ENCODE measurements at places on chromosomes 5 and 9.

- peak; percentile 53 for DNase-seq
Observed at GRCh38 chr5:112276991-112277390, 142.1 kb downstream of the EPB41L4A start.

- no peak for DNase-seq
Observed at GRCh38 chr5:113119246-113119924, 142.8 kb downstream of the DCP2 start.

- DNase-seq: no peak
Observed at GRCh38 chr9:69332067-69332685, 7.2 kb downstream of the ENTREP1 start.

GRCh38 chr9:4725706-4726442, 15.1 kb downstream of the AK3 start:
- DNase-seq: no peak

GRCh38 chr5:565782-566440, 41.7 kb upstream of the SLC9A3 start:
- DNase-seq: no peak

GRCh38 chr5:71972777-71973473, 134.3 kb upstream of the MAP1B start:
- DNase-seq: no peak

DNA sequence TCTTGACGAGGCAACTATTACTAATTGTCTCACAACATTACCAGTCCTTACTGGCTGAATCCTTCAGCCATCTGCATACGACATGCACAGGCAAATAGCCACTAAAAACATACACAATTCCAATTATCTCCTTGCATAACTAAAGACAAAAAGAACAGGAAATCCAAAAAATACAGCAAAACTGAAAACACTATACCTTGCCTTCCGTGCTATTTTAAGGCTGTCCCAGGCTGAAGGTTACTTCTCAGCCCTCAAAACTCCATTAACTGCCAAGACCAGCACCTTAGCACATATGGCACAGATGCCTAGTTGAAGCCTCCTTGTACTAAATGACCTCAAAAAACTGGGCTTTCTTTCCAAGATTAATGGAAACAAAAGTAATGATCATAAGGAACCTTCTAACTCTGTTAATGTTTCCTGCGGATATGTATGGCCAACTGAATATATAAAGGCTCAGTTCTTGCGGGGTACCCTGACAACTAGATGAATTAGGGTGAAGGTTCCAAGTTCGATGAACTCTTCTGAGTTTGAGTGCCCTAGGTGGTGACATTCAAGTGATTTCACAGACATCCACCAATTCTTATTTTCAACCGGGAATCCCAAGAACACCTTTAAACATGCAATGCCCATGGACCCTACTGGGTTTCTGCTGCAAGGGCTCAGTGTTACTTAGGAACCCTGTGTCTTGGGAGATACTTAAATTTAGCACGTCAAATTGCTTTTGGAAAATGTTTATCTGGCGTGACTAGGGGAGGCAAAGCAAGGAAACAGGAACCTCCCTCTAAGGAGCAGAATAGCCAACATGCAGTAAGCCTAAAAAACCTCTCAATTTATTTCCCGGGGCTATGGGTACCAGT, 455.3 kb downstream of the RAB3C start:
- no peak for DNase-seq

- DNase-seq: no peak
Observed at GRCh38 chr9:117121316-117121715, 293.5 kb downstream of the ASTN2 start.

DNA sequence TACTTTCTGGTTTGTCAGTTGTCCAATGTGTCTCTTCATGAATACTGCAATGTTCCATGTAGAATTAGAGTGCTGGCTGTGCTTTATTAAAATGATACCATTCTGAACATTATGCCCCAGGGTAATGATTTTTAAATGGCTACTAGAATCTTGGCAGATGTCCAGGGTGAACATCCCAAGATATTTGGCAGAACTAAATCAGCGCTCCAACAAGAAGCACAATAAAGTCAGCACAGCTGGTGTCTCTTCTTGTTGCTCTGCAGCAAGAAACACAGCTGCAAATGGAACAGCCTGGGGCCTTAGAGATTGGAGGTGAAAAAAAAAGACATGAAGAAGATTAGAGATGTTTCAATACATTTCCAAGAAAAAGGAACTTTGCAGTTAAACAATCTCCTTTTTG, 248.3 kb downstream of the CDH18 start:
- DNase-seq: peak; percentile 35

DNA sequence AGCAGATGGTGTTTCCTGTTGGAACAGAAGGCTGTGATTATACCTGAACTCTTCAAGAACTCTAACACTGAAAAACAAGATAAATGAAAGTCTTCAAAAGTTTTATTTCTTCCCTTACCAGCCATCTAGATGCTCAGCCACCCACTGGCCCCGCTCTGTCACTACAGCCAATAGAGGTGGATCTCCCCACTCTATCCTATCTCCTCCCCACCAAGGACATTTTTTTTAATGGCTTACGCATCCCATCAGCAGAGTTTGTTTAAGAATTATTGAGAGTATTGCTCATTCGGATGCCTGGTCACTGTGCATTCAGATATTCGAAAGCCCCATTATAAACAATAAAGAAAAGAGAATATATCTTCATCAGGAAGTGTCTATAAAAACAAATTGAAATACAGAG, 159.4 kb downstream of the RASEF start:
- DNase-seq: no peak

DNA sequence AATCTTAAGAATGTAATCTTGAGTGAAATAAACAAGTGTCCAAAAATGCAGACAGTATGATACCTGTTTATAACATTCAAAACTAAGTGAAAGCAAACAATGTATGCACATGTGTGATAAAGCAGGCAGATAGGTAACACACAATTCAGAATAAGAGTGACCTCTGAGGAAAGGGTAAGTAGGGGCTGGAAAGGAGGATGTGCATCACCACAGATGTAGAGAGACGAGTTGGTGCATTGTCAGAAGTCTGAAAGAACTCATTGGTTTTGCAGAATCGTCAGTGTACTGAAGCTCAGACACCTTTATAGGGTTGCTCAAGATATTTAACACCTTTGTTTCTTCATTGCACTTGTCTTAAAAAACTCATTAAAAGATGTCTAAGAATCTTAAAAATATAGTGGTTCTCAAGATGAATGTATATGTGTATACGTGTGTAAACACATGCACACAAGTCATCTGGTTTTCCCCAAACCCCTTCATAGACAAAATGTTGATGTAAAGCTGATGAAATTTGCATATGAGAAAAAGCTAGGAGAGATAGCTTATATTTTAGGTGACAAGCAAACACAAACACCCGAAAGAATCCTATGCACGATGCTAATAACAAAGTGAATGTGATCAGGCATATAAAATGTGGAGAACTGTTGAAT, 197.6 kb upstream of the MEF2C start:
- DNase-seq: no peak

DNA sequence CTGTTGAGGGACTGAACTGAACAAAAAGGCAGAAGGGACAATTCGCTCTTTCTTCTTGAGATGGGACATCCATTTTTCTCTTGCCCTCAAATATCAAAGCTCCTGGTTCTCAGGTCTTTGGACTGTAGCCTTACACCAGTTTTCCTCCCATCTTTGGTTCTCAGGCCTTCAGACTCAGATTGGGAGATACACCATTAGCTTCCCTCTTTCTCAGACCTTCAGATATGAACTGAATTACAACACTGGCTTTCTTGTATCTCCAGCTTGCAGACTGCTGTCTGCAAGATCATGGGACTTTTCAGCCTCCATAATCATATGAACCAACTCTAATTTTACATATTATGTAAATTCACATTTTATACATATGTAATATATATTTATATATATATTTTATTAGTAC, 12.6 kb upstream of the CCNG1 start:
- DNase-seq: no peak

DNA sequence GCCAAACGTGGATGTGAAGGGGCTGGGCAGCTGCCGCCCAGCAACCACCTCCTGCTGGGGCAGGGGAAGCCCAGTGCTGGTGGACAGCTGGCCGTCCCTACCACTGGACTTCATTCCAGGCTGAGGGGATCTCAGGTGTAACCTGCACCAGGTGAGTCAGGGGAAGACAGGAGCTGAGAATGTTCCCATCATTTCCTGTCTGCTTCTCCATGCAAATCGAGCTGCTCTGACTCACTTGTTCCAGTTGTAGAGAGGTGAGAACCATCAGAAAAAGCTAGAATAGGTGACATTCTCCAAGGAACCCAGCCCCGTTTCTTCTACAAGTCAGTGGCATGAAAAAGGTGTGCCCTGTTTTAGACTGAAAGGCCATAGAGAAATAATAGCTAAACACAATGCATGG, 21.8 kb upstream of the BARX1 start:
- no peak for DNase-seq

DNA sequence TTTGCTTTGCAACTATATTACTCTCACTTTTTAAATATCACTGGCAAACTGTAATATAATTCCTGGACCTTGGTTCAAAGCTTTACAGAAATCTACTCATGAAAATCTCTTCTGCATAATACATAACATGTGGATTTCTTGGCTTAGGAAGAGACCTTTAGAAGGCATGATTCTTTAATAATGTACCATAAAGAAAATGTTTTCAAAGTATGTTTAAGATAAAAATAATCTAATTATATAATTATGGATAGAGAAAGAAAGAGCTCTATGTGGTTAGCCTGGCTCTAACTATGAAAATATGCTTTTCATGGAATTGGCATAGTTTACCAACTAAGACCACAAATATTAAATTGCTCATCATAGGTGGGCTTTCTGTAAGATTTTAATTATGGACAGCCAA, 817.8 kb downstream of the TLE1 start:
- no peak for DNase-seq

- DNase-seq: no peak
Observed at GRCh38 chr9:91898451-91899218, 51.4 kb downstream of the ROR2 start.

DNA sequence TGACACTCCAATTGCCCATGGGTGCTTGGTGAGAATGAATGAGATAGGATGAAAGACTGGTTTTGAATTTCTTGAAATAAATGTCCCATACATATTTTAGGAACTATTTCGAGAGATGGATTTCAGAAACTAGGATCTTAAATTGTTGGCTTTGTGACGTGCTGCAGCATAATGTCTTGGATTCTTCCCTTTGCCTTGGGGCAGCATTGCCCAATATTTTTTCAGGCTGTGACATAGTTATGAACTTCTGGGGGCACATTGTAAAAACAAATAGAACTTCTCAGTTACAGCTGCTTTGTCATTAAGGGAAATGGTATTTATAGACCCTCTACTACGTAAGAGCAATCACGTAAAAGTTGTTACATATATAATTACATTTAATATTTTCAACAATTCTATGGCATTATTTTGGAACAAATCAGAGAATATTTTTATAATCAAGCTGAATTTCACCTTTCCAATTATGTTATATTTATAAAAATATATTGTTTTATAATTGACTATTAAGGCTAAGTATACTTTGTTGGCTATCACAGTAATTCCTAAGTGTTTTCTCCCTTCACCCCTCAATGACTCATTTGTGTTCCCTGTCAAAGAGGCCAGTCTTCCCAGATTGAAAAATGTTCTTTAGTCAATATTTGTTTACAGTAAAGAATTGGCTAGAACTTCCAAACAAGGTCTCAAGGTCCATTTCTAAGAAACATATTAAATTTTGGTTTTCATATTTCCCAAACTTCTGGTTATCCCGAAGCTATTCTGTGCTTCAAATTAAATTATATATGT, 1388.3 kb upstream of the ACO1 start:
- no peak for DNase-seq

- no peak for DNase-seq
Observed at GRCh38 chr5:65391591-65391990, 90.1 kb downstream of the ADAMTS6 start.

DNA sequence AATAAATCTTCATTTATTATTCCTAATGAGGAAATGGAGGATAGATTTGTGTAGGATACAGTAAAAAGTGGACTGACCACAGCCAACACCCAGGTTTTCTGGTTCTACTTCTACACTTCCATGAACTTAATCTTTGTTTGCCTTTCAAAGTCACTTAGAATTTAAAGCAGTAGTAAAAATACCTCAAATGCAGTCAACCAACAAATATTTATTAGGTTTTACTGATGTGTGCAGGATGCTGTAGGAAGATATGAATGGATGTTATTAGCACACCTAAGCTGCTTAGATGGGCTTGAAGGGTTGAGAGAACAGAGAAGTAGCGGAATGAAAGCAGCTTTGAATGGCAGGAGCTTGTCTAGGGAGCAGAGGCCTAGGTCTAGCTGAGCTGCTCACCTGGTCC, 201.1 kb downstream of the PALM2AKAP2 start:
- no peak for DNase-seq

- no peak for DNase-seq
Observed at GRCh38 chr9:30349526-30350513, 2034.6 kb upstream of the ACO1 start.

- no peak for DNase-seq
Observed at GRCh38 chr5:15620501-15620900, 120.5 kb downstream of the FBXL7 start.

DNA sequence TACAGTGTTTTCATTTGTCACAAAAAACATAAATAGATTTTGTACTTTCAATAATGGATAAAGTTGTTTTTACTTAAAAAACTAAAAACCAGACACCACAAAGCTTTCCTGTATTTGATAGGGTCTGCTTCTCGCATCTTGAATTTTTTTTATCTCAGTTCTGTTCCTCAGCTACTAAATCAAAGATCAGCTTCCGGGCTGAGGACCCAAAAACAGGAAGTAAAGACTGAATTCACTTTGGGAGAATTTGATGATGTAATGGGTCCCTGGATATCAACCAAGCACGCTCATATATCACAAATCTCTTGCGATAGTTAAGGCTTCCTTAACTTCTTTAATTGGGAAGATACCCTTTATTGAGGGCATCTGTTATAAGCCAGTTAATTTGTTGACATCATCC, 24.1 kb downstream of the ITK start:
- DNase-seq: no peak

GRCh38 chr9:19513671-19514275, 105.0 kb downstream of the ACER2 start:
- DNase-seq: no peak

GRCh38 chr5:169185626-169186025, 115.3 kb downstream of the SLIT3 start:
- DNase-seq: no peak

Data from NCI-H1694 (cell line).